Panc1 (cell line): ENCODE measurements at places on chromosomes 1 and 21.

DNA sequence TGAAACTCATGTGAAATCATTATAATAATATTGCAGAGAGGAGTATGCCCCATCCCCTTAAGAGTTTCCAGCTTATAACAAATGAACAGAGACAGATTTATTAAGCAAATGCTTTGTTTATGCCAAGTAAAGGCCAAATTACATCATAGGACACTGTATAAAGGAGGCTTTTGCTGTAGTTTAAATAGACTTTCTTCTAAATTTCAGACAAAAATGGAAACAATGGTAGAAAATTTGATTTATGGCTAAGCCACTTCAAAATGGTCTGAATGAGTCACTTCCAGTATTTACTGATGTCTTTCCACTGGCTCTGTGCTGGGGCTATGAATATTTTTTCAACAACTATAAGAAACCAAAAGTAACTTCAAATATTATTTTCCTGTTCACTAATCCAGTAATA, 81.1 kb upstream of the ST6GALNAC5 start:
- DNase-seq = no peak

DNA sequence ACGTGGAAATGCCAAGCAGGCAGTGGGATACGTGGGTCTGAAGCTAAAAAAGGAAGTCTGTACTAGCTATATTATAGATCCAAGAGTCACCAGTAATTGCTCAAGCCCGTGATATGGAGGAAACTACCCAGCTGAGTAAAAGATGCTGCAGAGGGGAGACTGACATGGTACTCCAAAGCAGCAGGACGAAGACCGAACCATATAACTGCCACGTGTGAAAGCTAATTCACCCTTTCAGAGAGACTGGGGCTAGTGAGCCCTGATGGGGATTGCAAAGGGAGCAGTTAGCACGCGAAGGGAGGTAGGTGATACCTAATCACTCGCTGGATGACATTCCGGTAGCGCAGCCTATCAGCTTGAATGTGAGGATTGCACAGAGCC, 316 bp downstream of the AP4B1 start:
- DNase-seq = no peak

GRCh38 chr1:200724064-200724463, 14.6 kb upstream of the CAMSAP2 start:
- DNase-seq = peak; percentile 46

GRCh38 chr1:165641231-165641987, 10.4 kb downstream of the MGST3 start:
- DNase-seq = no peak

GRCh38 chr1:13779930-13780329, 79.9 kb downstream of the PRDM2 start:
- no peak for DNase-seq

DNA sequence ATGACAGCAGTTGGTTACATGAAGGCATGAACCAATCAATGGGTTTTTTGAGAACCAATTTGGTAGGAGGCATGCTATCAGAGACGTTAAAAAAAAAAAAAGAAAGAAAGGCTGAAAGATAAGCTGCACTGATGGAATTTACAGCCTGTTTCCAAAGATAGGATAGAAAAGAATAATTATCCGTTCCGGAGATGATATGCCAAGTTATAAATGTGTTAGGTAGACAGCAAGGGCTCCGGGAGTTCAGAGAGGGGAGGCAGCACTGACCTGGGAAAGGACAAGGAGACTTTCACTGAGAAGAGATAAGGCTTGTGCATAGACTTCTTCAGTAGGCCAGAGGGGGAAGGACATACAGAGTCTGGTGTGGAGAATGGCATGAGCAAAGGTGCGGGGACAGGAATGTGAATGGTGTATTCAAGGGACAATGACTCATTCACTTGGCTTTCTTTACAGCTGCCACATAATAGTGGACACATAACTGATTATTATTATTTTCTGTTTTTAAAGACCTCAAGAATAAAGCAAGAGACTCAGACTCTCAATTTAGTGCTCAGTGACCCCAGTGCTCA, 24.8 kb upstream of the ACBD6 start:
- no peak for DNase-seq

GRCh38 chr1:70672442-70672888, 261.4 kb downstream of the CTH start:
- DNase-seq = no peak

GRCh38 chr1:214282630-214283242, 1.8 kb downstream of the SMYD2 start:
- DNase-seq = no peak

GRCh38 chr1:41591891-41592290, 107.4 kb upstream of the EDN2 start:
- no peak for DNase-seq

GRCh38 chr1:160978510-160978927, 23.9 kb upstream of the ITLN2 start:
- DNase-seq = no peak

- no peak for DNase-seq
These were observed 50.7 kb downstream of the EBNA1BP2 start for GRCh38 chr1:43121256-43121900.

GRCh38 chr1:64470665-64471217, 812 bp downstream of the CACHD1 start:
- DNase-seq = no peak

DNA sequence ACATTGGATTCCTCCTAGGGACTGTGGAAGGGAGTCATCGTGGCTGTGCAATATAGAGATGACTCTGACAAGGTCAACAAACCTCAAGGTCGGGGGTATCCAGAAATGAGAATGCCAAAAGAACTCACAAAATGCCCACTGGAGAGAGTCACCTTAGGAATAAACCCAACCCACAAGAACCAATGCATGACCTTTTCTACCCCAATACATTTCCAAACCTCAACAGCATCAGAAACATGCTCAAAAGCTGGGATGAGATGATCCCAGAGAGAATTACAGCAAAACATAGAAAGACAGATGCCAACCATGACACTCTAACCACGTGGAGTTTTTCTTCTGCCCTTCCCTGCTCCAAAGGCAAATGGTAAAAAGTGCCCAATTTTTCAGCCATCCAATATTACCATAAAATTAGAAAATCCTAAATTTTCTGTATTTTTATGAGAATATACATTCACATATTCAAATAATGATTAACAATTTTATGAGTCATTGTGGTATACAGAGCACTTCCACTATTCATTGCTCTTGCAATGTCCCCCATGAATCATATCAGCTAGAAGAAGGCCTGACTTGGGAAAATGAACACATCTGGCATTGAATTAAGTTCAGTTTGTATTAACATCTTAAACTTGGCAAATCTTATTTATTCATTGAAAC, 88.2 kb upstream of the PALMD start:
- DNase-seq = no peak

GRCh38 chr1:206479183-206480125, 9.2 kb downstream of the IKBKE start:
- DNase-seq = peak; percentile 54

DNA sequence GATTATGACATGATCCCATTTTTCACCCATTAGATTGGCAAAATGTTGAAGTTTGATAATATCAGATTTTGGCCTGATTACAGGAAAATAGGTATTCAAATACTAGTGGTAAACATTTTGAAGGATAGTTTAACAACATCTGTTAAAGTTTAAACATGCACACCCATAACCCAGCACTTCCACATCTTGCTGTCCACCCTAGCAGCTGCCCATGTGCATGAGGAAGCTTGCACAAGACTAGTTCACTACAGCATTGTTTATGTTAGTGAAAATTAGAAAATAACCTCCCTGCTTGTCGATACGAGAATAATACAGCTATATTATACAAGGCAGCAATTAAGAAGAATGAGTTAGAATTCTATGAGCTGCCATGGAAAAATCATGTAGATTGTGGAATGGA, 127.6 kb downstream of the C1orf21 start:
- no peak for DNase-seq

GRCh38 chr21:31221043-31221442, 123.0 kb downstream of the TIAM1 start:
- DNase-seq = no peak

DNA sequence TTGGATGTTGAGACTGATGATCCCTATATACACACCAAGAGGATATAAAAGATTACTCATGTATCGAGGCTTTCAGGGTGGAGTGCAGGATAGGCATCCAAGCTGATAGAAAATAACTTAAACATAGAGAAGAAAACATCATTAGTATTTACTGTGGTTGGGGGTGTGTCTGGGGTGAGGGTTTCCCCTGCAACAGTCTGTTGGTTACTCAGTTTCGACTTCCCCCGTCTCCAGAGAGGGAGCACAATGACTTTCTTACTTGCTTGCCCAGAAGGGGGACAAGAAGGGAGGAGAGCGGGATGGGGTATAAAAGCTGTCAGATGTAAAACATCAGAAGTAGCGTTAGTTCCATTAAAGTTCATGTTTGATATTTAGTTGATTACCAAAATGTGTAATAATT, 717.4 kb upstream of the ZP4 start:
- no peak for DNase-seq

- DNase-seq = no peak
These were observed 11.2 kb downstream of the DYRK3 start for GRCh38 chr1:206646504-206646903.

DNA sequence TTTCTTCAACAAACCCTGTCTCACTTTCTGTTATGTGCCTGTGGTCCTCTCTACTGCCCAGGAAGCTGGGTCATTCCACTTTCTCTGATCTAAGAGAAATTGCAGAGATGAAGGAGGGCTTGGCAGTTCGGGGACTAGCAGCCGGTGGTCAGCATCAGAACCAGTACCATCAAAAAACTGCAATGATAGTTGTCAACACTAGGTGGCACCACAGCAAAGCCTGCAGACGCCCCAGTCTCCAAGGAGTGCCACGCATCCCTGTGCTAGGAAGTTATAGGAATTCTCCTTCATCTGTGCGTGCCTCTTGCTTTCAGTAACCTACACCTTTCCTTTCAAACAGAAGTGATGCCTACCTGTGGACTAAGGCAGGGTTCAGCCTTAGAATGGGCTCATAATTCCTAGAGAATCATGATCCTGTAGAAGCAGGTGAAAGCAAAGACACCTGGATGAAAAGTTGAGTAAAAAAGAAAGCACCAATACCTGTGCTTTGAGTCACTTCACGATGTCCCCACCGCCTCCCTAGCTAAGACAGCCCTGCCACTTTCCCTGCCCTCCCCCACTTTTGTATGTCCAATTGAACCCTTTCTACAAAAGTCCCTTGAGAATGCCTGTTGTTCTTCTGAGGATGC, 129.2 kb downstream of the ADAMTS1 start:
- DNase-seq = no peak

GRCh38 chr1:167518331-167518700, at the start of gene CD247:
CD247 (minus strand) TSS chr1:167518529; CDS start chr1:167518465, 64 bp downstream.
- no peak for DNase-seq
